ENCODE measurements at places on chromosomes 12 and 14.

- DNase-seq = no peak
These were observed 65.8 kb downstream of the EEA1 start for GRCh38 chr12:92863251-92863650.

DNA sequence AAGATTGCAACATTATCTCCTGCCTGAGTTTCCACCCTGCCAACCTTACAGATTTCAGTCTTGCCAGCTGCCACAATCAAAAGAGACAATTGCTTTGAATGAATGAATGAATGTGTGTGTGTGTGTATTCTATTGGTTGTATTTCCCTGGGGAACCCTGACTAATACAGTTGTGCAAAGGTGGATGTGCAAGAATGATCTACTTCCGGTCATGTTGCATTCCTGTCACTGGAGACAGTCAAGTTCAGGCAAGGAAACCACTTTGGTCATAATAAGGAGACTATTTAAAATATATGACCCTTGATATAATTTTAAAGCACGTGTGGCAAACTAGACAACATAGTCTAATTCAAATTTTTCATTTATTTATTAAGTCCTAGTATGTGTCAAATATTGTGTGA, 13.1 kb downstream of the RERG start:
- DNase-seq = no peak

GRCh38 chr12:51620448-51620847, 29.4 kb downstream of the SCN8A start:
- DNase-seq = no peak

DNA sequence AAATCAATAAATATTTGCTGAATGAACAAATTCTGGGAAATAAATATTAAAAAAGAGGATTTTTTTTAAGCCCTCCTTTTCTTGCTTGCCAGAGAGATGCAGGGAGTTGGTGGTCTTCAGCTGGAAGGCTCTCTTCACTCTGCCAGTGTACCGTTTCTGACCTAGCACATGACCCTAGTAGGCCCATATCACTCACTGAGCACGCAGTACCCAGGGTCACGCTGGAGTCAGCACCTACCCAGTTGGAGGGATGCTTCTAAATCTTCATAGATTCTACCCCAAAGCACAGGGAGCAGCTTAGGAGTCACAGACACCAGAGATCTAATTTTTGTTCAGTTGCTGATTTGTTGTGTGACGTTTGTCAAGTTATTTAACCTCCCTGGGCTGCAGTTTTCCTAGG, 195.4 kb upstream of the TBX3 start:
- no peak for DNase-seq

- DNase-seq = no peak
These were observed 384.5 kb upstream of the DDHD1 start for GRCh38 chr14:53537422-53538315.

DNA sequence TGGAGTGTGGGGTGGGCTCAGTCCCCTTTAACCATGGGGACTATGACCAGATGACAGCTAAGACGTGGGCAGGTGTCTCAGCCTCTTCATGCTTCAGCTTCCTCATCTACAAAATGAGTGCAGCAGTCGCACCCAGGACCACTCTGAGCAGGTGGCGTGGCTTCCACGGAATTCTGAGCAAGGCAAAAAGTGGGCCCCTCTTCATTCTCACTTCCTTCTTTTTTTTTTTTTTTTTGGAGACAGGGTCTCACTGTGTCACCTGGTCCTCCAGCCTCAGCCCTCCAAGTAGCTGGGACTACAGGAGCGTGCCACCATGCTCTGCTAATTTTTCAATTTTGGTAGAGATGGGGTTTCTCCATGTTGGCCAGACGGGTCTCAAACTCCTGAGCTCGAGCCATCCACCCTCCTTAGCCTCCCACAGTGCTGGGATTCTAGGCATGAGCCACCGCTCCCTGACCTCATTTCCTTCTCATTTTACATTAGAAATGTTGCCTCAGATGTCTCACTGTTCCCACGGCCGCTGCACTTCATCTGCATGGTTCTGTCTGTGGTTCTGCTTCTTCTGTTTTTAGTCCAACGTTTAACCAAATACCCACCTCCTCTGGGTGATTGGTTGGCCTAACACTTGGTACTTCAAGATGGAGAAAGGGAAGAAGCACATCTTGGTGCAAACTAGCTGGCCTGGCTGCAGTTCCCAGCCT, 41.3 kb upstream of the BCL7A start:
- DNase-seq = no peak

DNA sequence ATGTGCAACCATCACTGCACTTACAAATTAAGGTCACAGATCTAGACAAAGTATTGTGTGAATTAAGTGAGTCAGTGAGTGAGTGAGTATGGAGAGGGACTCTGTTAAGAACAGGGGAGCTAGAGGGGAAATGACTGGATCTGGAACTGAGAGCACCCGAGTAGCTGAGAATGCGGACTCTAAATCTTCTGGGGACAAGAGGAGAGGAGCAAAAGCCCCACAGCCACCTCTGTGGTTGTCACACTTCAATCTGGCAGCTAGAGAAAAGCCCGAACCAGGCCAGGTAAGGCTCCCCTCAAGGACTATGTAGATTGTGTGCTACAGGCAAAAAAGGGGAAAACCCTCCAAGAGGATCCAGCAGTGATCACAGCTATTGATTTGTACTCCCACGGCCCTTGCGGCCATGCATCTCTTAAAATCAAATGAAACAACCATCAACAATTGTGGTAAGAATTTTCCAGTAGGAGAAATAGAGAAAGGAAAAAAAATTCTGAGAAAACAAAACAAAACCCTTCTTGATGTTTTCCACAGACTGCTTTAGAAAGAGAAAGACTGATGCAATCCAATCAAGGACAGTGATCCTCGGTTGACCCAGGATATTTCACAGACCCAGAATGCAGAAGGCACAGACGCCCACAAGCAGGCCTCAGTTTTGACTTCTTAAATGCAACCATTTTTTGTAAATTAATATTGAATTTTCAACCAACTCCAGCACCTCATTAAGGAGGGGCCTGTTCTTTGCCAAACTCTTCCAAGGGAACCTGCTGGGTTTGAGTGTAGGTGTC, 109.6 kb downstream of the SLC38A6 start:
- peak; percentile 18 for DNase-seq

DNA sequence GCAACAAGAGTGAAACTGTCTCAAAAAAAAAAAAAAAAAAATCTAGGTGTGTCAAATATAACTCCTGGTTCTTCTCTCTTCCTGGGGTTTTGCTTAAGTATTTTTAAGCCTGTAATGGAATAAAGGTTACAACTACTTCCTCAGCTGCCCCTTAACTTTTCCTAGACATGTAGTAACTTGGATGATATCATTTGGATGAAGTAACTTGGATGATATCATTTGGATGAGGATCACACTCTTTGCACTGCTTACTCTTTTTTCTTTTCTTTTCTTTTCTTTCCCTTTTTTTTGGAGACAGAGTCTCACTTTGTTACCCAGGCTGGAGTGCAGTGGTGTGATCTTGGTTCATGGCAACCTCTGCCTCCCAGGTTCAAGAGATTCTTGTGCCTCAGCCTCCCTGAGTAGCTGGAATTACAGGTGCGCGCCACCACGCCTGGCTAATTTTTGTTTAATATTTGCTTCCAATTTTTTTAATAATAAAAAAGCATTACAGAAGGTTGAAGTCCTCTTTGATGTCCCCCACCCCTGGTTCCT, 775 bp upstream of the FAM186A start:
- DNase-seq = no peak

DNA sequence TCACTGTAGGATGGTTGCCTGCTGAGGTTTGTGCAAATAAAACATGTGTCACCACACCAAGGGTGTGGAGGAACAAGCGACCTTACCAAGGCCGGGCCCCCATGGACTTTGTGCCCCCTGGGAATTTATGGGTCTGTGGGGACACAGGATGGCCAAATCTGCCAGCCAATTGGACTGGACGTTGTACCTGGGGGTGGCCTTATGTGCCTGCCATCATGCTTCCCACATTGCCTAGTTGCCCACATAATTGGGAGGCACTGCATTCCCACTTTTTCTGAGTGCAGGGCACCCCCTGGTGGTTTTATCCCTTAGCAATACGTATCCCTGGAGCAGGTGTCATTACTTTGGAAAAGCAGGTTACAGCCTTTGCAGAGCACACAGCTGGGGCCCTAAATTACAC, 92.6 kb upstream of the TMPO start:
- no peak for DNase-seq

DNA sequence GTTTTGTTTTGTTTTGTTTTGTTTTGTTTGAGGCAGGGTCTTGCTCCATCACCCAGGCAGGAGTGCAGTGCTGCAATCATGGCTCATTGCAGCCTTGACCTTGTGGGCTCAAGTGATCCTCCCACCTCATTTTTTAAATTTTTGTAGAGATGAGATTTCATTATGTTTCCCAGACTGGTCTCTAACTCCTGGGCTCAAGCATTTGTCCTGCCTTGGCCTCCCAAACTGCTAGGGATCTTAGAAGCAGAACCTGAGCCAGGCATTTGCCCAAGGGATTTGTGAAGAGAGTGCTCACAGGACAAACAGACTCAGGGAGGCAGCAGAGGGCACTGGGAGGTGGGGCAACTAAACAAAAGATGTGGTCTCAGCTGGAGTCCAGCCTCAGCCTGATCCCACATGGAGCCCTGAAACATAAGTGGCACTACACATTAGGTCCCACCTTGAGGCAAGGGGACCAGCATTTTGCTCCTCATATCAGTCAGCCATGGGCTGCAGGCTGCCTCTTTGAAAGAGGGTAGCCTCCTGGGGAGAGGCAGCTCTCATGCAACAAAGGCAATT, 86.2 kb upstream of the CMKLR1 start:
- DNase-seq = no peak

DNA sequence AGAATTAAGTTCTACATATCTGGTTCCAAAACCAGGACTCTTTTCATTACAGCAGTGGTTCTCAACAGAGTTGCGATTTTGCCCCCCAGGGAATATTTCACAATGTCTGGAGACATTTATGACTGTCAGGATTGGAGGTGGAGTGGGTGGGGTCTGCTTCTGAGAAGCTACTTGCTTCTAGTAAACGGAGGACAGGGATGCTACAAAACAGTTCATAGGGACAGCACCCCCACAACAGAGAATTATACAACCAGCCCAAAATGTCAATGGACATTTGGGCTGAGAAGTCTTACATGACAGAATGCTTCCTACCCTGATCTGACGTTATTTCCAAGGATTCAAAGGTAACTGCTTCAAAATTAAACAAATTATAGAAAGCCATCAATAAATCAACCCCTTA, 739 bp upstream of the SPATA7 start:
- DNase-seq = no peak

DNA sequence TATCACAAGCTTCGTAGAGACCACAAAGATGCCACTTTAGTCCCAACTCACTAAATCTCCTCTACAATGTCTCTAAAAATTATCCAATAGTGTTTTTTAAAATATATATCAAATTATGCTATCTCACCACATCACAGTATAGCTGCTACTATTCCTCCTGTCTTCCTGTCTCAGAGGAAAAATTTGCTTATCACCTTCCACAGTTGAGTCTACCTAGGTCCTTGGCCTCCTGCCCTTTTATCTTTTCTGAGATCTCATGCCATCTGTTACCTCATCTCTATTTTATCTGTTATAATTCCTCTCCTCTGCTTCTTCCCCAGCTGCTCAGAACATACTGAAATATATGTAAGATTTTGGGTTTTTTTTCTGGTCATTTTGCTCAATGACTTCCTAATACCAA, 568.2 kb downstream of the DIO2 start:
- no peak for DNase-seq

GRCh38 chr12:111298582-111299436, 70.1 kb downstream of the PHETA1 start:
- DNase-seq = peak; percentile 67

DNA sequence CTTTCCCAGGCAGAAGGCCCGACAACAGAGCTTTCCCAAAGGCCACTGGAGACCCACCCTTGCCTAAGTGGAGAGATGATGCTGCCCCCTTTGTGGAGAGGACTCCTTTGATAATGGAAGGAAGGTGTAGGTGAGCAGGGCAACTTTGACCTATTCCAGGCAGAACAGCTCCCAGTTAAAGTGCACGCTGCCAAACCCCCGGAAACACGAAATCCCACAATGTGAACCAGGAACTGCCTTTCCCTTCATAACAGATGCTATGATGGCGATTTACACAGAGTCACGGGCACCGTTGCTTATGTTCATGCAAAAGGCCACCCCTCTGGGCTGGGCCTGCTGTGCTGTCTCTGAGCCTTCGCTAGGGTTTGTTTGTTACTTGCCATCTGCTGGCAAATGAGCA, 34.6 kb downstream of the PRIMA1 start:
- DNase-seq = no peak

DNA sequence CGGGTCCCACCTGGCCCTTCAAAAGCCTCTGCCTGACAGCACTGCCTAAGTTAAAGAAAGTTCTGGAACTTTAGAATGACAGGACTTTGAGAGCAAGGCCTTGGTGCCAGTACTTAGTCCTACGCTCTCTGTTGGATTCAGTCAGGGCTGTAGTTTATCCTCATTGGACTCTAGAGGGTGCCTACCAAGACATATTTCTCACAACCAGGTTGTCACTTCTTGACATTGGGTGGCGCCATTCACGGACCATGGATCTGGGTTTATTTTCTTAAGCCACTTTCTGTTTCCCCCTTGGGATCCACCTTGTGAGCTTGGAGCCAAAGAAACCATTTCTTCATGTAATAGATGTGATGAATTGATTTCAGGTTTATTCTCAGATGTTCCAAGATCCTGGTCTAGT, 787.0 kb upstream of the TBX3 start:
- no peak for DNase-seq

- DNase-seq = no peak
These were observed 24.0 kb downstream of the KLRK1 start for GRCh38 chr12:10365696-10366405.

DNA sequence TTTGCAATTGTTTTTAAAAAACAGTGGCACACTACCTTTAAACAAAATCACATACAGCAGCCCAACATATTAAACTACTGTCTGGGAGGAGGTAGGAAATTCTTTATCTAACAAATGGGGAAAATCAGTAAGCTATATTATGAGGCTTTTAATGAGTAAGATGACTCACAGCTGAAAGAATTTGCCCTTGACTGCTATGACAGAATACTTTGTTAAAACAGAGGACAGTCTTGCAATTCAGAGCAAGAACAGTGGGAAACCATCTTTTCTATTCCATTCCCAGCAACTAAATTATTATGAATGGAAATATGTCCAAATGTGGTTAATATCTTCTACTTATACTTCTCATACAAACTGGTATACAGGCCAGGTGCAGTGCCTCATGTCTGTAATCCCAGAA, 49.2 kb upstream of the SGPP1 start:
- no peak for DNase-seq

GRCh38 chr14:98270201-98270600, 1001.8 kb downstream of the BCL11B start:
- no peak for DNase-seq

DNA sequence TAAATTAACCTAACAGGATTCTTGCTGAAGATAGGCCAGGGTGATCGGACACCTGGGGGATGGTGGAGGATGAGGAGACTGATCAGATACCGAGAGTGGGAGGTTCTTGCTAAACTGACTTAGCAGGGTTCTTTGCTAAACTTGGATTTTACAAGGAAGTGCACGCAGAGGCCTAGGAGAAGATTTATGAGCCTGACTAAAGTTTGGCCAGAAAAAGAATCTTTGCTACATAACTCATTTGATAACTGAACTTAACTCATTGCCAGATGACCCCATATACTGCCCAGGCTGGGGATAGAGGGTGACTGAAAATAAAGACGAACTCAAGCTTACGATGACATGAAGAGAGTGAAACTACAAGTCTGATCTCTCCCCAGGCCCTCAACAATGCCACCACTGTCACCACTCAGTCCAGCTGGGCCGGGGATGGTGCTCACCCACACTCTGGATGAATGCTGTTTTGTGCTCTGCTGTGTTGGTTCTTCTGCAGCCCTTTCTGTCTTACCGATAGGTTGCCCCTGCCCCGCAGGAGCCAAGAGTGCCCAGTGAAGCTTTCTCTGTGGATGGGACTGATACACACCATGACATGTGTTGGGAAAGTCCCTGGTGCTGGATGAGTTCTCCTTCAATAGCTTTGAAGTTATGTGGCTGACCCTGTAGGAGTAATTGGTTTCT, 29.0 kb downstream of the PPFIBP1 start:
- no peak for DNase-seq
